Cortex of kidney (tissue), 1 donor: ENCODE measurements at places on chromosomes 2 and 18.

DNA sequence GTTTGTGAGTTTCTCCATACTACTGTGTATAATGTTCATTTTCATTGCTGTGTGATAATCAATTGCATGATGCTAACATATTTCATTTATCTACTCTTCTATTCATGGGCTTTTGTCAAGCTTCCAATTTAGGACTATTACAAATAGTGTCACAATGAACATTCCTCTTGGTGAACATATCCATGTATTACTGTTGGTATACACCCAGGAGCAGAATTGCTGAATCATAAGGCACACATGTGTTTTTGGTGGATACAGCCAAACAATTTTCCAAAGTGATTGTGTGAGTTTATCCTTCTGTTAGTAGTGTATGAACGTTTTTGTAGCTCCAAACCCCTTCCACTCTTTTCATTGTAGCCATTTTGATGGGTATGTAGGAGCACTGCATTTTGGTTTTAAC is 101.6 kb upstream of the COPS8 start:
- DNase-seq: no peak

GRCh38 chr2:62856228-62857040 is 150.9 kb downstream of the EHBP1 start:
- DNase-seq: no peak

- DNase-seq: no peak
Measured at GRCh38 chr2:42877511-42877910, 85.1 kb upstream of the HAAO start.

DNA sequence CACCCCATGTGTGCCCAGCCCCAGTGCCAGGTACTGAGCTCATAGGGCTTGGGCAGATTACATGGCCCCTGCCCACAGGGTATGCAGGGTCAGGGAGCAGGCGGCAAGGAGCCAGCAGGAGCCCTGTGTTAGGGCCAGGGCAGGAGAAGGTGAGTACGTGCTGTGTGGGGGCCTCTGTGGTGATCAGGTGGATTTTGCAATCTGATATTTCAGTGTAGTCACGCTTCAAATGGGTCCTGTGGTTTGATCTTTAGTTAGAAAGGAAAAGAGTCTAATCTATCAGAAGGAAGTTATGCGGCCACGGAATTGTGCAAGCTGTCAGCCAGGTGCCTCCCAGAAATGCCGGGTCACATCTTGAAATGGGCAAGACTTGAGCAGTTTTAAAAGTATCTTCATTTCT is 13.9 kb downstream of the UBE2F start:
- DNase-seq: no peak

GRCh38 chr2:202114291-202114690 is 41.2 kb downstream of the KIAA2012 start:
- DNase-seq: no peak

GRCh38 chr18:11607906-11608305 is 1.5 kb upstream of the SLC35G4 start:
- DNase-seq: no peak

- DNase-seq: no peak
Measured at GRCh38 chr2:156077041-156077742, 255.3 kb downstream of the NR4A2 start.

- DNase-seq: no peak
Measured at GRCh38 chr2:108998911-108999310, 9.9 kb upstream of the EDAR start.

DNA sequence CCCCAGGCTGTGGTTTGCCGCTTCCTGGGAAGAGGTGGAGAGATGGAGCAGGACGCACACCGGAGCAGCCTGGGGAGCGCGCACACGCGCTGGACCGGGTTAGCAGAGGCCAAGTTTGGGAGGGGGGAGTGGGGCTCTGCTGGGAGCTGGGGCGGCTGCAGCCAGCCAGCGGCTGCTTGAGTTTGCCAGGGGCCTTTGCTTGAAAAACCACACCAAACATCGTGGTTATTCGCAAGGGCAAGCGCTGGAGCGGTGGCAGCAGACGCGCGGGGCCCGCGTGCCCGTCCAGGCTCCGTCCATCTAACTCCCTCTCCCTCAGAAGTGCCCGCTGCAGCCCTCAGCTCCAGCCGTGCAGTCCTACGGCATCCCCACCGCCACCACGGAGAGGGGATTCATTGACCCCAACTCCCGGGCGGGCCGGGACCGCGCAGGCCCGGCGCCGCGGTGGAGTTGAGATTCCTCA is 4.6 kb downstream of the PTGR3 start:
- DNase-seq: no peak

- DNase-seq: no peak
Measured at GRCh38 chr2:113276216-113276760, 2.4 kb downstream of the PAX8 start.

DNA sequence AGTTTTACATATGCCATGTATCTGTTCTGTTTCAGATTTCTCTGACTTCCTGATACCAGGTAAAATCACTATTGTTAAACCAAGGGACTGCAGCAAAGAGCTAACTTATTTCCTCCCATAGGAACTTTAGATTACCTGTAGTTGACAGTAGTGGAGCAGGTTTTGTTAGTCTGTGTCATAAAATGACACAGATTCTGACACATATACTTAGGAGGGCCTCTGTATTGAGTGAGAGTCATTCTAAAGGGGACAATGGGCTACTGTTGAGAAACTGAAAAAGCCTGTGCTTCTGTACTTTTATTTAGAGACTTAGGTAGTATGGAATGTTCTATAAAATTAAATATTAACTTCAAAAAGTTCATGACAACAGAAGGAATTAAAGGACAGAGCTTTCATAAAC is 48.2 kb downstream of the KCMF1 start:
- DNase-seq: no peak

DNA sequence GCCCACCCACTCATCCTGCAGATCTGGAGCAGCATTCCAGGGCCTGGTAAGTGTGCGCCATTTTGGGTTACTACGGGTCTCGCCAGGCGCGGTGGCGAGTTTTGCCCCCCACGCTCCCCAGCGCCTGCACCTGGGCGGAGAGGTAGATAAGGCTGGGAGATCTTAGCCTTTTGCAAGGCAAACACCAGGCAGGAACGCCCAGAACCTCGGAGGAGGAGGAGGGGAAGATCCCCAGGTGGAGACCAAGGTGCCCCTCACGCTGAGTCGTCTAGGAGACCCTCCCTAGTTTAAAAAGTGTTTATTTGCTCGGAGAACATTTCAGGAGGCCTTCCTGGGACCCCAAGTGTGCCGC is 365 bp upstream of the RAMP1 start:
- DNase-seq: no peak

DNA sequence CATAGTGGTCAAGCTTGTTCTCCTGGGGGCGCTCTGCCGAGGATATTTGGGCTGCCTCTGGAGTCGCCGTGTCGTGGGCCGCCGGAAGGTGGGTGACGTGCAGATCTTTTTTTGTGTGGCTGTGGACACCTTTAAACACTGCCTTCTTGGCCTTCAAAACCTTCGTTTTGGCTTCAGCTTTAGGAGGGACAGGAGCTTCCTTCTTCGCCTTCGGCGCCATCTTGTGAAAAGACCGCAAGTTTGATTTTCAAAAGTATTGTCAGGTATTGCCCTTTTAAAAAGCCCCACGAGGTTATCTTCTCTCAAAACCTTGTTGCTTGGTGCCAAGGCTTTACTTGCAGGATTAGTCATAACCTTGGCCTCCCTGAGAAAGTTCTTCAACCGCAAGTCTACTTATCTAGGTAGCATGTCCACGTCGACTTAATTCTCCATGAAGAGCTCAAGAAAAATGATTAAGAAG is 20.8 kb downstream of the LAMA3 start:
- no peak for DNase-seq

- DNase-seq: no peak
Measured at GRCh38 chr2:84839851-84840250, 41.0 kb downstream of the TRABD2A start.

GRCh38 chr2:33583194-33583938 is 15.7 kb downstream of the FAM98A start:
- DNase-seq: no peak

GRCh38 chr2:34660741-34661140 is 1061.6 kb upstream of the FAM98A start:
- DNase-seq: no peak

GRCh38 chr2:202529389-202529788 is 105.4 kb upstream of the FAM117B start:
- no peak for DNase-seq

GRCh38 chr18:49371786-49372185 is 88.7 kb downstream of the DYM start:
- no peak for DNase-seq

- DNase-seq: no peak
Measured at GRCh38 chr2:63999049-63999448, 20.2 kb downstream of the VPS54 start.

GRCh38 chr2:173247156-173247555 is 107.5 kb upstream of the CDCA7 start:
- no peak for DNase-seq

GRCh38 chr18:76064998-76065397 is 430.0 kb downstream of the ZNF516 start:
- no peak for DNase-seq

DNA sequence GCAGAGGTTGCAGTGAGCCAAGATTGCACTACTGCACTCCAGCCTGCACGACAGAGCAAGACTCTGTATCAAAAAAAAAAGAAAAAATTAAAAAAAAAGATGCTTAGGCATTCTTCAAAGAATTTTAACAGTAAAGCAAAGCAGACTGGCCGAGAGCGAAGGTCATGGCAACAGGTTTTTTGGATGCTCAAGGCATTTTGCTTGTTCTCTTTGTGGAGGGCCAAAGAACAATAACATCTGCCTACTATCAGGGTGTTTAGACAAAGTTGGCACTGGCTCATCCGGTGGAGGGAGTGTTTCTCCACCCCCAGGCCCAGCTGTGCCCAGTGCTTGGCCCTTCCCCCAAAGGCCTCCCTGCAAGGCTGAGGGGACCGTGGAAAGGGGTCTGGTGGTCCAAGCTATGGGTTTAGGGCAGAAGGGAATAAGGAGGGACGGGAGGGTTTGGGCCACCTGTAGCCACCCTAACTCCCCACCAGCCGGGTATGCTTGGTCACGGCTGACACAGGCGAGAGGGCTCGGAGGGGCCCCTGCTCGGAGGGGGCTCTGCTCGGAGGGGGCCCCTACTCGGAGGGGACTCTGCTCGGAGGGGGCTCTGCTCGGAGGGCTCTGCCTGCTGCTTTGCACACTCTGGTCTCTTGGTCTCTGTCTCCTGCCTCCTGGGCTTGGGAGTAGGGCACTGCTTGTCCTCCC is 26.7 kb upstream of the ALLC start:
- no peak for DNase-seq

DNA sequence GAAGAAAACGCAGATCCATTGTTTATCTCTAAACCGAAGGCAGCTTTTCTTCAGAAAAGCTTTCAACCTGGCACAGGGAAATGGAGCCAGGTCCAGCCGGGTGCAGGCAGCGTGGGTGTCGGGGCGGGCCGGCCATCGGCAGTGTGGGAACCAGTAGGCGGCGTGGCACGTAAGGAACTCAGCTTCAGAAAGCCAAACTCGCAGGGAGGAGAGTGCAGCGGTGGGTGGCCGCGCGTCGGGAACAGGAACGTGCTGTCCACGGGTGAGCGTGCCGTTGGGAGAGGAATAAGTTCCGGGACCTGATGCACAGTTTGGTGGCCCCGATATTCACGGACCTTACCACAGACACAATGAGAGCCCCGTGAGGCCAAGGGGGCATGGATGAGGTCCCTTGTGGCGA is 270.4 kb downstream of the TWIST2 start:
- no peak for DNase-seq

DNA sequence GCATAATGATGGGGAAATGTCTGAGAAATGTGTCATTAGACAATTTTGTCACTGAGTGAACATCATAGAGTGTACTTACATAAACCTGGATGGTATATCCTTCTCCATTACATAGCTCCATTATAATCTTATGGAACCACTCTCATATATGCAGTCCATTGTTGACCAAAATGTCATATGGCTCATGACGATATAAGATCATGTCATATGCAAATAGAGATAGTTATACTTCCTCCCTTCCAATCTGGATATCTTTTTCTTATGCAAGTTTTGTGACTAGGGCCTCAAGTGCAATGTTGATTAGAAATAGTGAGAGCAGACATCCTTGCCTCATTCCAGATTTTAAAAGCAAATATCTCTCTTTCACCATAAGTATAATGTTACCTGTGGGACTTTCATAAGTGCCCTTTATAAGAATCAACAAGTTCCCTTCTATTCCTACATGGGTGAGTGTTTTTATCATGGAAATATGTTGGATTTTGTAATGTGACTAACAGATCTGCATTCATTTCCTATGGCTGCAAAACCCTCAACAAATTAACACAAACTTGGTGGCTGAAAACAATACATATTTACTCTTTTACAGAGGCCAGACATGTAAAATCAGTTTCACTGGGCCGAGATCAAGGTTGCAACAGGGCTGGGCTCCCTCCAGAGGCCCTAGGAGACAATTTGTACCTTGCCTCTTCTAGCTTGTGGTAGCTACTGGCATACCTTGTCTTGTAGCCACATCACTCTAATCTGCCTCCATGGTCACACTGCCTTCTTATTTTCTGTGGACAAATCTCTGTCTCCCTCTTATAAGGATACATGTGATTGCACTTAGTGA is 21.6 kb upstream of the SULT1C4 start:
- DNase-seq: no peak
